ENCODE measurements at places on chromosomes 11 and 22. TPM values are rescaled to one million over a fixed set of nuclear protein-coding genes. Genes with fewer than 3 reads are reported as not detected.

DNA sequence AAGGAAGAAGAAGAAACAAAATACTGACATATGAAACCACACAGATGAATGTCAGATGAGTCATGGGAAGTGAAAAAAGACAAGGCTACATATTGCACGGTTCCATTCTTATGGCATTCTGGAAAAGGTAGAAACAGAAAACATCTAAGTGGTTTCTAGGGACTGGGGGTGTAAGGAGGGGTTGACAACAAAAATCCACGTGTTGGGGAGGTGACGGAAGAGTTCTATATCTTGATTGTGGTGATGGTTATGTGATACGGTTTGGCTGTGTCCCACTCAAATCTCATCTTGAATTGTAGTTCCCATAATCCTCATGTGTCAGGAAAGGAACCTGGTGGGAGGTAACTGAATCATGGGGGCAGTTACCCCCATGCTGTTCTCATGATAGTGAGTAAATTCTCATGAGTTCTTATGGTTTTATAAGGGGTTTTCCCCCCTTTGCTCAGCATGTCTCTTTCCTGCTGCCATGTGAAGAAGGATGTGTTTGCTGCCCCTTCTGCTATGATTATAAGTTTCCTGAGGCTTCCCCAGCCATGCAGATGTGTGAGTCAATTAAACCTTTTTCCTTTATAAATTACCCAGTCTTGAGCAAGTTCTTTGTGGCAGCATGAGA is 6.4 kb upstream of the ARFGAP3 start:
- no peaks in the 10 kb centered on the region for H3K36me3 ChIP-seq
- no peaks in the 10 kb centered on the region for H3K27me3 ChIP-seq
- H3K4me3 ChIP-seq = no peak overlapping the region
- no peaks in the 10 kb centered on the region for H3K4me1 ChIP-seq
- H3K27ac ChIP-seq = no peak overlapping the region

- H3K27me3 ChIP-seq = no peaks in the 10 kb centered on the region
- H3K4me1 ChIP-seq = peaks cover 4% of the 10 kb centered on the region
- DNase-seq = peak; percentile 89
- H3K4me3 ChIP-seq = peak overlapping the region; percentile 41
- no peaks in the 10 kb centered on the region for H3K36me3 ChIP-seq
These were observed 39.5 kb downstream of the MUC5B start for GRCh38 chr11:1262172-1263006.

DNA sequence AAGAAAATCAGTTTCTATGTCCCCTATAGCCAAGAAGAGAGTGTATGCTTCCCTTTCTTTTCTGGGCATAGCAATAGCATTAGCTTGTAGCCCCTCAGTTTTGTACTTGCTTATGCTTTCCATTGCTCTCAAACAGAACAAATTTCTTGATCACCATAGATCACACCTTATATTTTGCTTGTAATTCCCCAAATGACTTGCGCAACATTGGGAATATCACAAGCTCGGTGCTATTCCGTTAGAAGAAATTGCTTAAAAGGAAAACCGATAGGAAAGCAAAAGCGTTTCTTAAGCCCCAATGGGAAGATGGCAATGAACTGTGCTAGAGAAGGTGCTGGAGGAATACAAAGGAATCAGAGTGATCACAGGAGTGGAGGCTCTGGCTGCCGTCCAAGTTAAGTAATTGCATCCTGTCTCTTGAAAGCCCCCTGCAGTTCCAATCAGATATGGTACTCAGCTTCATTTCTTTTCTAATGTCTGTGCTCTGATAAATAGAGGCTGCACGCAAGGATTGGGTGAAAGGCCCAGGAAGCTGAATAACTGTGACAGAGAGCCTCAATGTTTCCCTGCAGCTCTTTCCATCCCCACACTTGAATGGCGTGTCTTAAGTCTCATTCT is 182.1 kb upstream of the KIRREL3 start:
- H3K36me3 ChIP-seq = no peaks in the 10 kb centered on the region
- H3K4me3 ChIP-seq = no peak overlapping the region

GRCh38 chr22:37014835-37015586 is 4.2 kb downstream of the TST start:
- no peak overlapping the region for H3K27ac ChIP-seq
- DNase-seq = no peak
- peaks cover 7% of the 10 kb centered on the region for H3K4me1 ChIP-seq
- no peak overlapping the region for H3K4me3 ChIP-seq

DNA sequence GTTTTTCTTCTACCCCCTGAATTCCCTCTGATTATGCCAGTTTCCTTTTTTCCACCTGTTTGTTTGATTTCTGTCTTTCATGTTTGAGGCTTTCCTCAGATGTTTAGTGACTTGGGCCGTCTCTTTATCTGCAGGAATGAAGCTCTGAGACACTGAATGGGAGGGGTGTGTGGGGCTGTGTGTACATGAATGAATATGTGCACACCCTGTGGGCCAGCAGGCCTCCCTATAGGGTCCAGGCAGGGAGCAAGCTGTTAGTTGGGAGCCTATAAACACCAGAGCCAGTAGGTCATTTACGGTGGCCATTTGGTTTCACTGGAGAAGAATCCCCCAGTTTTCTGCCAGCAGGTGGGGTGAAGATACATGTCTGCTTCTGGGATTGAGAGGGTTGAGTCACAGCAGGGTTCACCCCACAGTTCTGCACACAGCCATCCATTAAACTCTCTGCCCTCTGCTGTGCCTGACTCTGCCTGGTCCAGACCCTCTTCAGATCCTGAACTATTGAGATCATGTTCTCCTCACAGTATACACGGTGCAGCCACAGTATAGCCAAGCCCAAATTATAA is 34.8 kb downstream of the BARX2 start:
- no peaks in the 10 kb centered on the region for H3K4me1 ChIP-seq
- no peak overlapping the region for H3K4me3 ChIP-seq
- H3K36me3 ChIP-seq = no peaks in the 10 kb centered on the region
- no peak overlapping the region for H3K27ac ChIP-seq
- no peak for DNase-seq

DNA sequence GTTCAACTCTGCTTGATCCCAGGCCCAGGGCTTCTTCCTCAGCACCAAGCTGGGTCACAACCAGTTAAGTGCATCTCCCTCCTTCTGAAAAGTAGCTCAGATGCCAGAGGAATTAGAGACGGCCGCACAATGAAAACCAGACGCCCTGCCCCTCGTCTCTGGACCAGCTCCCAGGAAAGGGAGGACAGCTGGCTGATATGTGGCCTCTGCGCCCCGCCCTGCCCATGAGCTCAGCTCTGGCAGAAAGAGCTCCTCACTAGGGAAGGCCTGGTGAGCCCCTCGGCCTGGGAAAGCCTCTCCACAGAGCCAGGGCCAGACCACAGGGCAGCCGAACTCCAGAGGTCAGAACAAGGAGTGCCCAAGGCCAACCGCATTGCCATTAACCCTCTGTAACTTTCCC is 18.1 kb upstream of the SCGB1A1 start:
- no peaks in the 10 kb centered on the region for H3K36me3 ChIP-seq
- DNase-seq = peak; percentile 94
- H3K27me3 ChIP-seq = no peaks in the 10 kb centered on the region
- H3K27ac ChIP-seq = peak overlapping the region; percentile 81

- no peaks in the 10 kb centered on the region for H3K36me3 ChIP-seq
- no peak overlapping the region for H3K4me3 ChIP-seq
- H3K4me1 ChIP-seq = no peaks in the 10 kb centered on the region
- no peaks in the 10 kb centered on the region for H3K27me3 ChIP-seq
- no peak for DNase-seq
These were observed 16.5 kb upstream of the PRR5 start for GRCh38 chr22:44685384-44686056.

Gene MAPK8IP2
- total RNA-seq = 1.7 TPM
